ENCODE measurements at places on chromosomes 1 and 21.

DNA sequence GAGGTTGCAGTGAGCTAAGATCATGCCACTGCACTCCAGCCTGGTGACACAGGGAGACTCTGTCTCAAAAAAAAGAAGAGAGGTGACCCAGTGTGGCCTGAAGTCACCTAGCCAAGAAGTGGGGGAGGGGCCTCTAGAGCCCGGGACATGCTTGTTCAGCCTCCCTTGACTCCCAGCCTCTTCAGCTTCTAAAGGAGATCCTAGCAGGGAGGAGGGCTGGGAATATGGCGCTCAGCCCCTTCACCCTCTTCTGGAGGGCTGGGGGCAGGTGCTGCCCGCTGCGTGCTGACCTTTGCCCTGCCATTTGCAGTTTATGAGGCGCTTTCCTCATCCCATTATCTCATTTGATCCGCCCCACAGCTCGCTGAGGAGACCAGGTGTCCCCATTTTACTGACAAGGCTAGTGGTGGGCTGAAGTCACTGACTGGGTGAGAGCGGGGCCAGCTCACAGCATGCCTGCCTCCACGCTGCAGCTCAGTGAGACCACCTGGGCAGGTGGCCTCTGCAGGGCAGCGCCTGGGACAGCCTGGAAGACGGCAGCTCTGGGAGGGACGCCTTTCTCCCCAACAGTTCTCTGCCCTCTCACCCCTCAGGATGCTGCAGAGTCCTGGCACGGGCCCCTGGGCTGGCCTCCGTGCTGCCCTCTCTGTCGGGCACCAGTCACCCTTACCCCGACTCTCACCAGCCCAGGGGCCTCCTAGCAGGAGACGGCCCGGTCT is 7.5 kb downstream of the ELF3 start:
- no peak overlapping the region for H3K27ac ChIP-seq
- no peak overlapping the region for H3K4me3 ChIP-seq
- no peaks in the 10 kb centered on the region for H3K36me3 ChIP-seq
- H3K27me3 ChIP-seq = peaks cover 15% of the 10 kb centered on the region
- DNase-seq = no peak

DNA sequence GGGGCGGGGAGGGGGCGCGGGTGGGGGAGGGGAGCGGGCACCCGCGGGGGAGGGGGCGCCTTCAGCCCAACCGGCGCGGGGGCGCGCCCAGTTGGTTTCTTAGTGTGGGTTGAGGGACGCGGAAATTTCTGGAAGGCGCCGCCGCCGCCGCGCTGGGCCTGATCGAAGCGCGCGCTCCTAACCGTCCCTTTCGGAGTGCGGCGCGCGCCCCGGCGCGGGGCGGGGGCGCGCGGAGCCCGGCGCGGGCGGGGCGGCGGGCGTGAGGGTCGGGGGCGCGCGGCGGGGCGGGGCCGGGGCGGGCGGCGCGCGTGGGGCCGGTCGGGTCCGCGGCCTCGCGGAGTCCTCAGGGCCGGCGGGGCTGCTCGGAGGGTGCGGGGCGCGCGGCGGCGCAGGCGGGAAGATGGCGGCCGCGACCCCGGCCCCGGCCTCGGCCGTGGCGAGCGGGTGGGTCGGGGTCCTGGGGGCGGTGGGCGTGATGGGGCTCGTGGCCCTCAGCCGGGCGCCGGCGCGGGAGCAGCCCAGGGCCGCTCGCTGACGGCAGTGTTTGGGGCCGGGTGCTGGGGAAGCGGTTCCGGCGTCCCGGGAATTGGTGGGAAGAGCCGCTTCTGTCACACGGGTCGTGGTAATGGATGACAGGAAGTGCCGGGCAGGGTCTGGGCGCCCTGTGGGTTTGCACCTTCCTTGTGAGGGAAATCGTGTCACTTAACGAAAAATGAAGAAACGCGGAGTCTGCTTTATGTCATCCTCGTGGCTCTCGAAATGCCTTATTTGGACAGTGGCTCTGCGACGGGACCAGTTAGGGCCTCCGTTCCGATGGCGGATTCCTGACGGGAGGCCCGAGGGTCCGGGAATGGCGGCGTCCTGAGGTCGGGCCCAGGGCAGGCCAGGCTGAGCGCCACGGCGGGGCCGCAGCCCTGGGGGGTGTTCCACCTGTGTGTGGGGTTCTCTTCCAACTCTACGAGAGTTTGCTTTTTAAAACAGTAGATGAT is 764 bp downstream of the PKNOX1 start:
- no peaks in the 10 kb centered on the region for H3K27me3 ChIP-seq
- H3K4me1 ChIP-seq = peaks cover 10% of the 10 kb centered on the region
- DNase-seq = peak; percentile 90
- peak overlapping the region; percentile 94 for H3K4me3 ChIP-seq
- peaks cover 9% of the 10 kb centered on the region for H3K36me3 ChIP-seq

DNA sequence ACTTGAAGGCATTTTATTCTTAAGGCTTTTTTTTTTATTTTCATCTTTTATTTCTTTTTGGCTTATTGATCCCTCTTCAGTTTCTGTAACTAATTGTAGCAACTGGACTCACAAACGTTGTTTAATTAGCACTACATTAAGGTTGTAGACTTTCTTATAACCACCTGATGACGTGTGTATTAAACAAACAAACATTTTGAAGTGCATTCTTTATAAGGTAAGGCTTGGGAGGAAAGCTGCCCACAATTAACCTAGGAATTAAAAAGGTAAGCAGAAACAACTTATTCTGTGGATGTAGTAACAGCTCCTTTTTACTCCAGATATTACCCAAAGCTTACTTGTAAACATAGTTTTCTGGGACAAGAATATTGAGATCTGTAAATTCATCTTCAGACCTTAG is 55.0 kb downstream of the CAMSAP2 start:
- no peaks in the 10 kb centered on the region for H3K27me3 ChIP-seq
- H3K36me3 ChIP-seq = peaks cover 13% of the 10 kb centered on the region
- DNase-seq = no peak
- H3K4me1 ChIP-seq = peaks cover 2% of the 10 kb centered on the region
- no peak overlapping the region for H3K4me3 ChIP-seq
- H3K27ac ChIP-seq = no peak overlapping the region

DNA sequence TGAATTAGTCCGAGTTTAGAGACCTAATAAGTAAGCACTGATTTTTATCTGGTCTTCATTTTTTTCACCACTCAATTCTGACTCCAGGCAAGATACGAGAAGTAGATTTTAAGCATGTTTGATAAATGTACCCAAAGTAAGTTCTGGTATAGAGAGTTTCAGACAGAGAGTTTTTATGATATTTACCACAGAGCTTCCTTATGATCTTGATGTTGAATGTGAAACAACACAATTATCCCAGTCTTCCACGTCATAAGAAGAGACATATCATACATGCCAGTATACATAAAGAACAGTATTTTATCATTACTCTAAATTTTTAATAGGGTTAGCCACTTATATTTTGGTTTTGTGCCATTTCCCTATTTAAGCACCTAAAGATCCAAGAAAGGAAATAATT is 7.8 kb upstream of the NCMAP start:
- no peak for DNase-seq
- H3K27me3 ChIP-seq = no peaks in the 10 kb centered on the region
- no peak overlapping the region for H3K4me3 ChIP-seq
- H3K4me1 ChIP-seq = peaks cover 7% of the 10 kb centered on the region
- H3K36me3 ChIP-seq = no peaks in the 10 kb centered on the region
- no peak overlapping the region for H3K27ac ChIP-seq

DNA sequence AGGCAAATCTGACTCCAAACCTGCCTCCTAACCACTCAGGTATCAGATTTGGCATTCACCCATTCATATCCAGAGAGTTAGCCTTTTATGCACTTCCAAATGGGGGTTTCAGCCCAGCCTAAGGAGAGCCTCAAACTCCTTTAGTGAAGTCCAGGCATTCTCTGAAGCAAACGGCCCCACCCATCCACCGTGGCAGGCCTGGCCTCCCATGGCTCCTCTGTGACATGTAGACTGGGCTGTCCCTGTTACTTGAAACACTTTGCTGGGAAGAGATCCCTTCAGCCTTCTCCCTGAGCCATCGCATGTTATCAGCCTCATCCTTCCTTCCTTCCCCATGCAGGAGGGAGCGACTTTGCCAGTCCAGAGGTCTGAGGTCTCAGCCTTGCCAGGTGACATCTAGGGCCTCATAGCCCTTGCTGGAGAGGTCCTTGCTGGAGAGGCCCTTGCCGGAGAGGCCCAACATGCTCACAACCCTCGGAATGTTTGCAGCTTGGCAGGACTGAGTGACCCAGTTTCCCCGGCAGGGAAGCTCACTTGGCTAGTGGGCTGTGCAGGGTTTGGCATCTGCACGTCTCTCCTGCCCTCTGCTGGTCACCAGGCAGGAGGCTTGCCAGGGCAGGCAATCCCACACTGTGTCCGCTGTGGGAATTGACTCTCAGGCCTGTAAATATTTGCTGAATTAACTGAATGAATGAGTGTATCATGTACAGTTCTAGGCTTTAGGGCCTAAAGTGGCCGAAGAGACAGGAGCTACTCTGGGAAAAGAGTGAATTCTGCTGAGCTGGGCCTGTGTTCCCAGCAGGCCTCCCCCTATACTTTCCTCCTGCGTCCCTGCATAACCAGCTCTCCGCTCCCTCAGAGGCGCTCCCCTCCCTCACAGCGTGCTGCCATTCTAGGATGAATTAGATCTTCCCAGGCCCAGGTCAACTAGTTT is 26.7 kb upstream of the RBM15 start:
- no peaks in the 10 kb centered on the region for H3K27me3 ChIP-seq
- no peak overlapping the region for H3K4me3 ChIP-seq
- peak; percentile 72 for DNase-seq
- H3K4me1 ChIP-seq = no peaks in the 10 kb centered on the region
- no peak overlapping the region for H3K27ac ChIP-seq

GRCh38 chr1:24705260-24706073 is 39.8 kb upstream of the CLIC4 start:
- H3K36me3 ChIP-seq = no peaks in the 10 kb centered on the region
- H3K4me1 ChIP-seq = peaks cover 12% of the 10 kb centered on the region
- peak; percentile 93 for DNase-seq
- H3K27ac ChIP-seq = peak overlapping the region; percentile 84
- H3K4me3 ChIP-seq = no peak overlapping the region

- H3K27me3 ChIP-seq = no peaks in the 10 kb centered on the region
- no peaks in the 10 kb centered on the region for H3K36me3 ChIP-seq
- no peak for DNase-seq
- no peak overlapping the region for H3K4me3 ChIP-seq
- H3K27ac ChIP-seq = no peak overlapping the region
These were observed 17.9 kb upstream of the DYRK1A start for GRCh38 chr21:37348664-37349063.

- no peak overlapping the region for H3K4me3 ChIP-seq
- H3K27me3 ChIP-seq = no peaks in the 10 kb centered on the region
- no peak for DNase-seq
- no peak overlapping the region for H3K27ac ChIP-seq
These were observed 15.2 kb upstream of the ADAMTSL4 start for GRCh38 chr1:150534002-150534401.

DNA sequence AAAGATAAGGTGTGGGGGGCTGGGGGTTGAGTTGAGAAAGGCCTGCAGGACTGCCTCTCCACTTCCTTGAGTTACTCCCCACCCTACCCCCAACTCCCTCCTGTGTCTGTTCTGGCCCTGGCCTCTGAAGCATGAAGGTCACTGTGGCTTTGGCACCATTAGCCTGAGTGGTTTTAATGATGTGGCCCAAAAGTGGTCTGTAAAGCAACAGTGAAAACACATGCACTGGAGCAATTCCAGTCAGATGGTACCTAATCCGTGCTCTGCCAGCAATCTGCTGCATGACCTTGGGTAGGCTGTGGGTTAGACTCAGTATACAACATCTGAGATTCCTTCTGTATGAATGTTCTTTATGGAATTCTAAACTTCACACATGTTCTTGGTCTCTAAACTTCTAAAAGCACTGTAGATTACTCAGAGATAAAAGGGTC is 86.5 kb upstream of the ATP1A1 start:
- H3K27me3 ChIP-seq = no peaks in the 10 kb centered on the region
- peaks cover 4% of the 10 kb centered on the region for H3K4me1 ChIP-seq
- no peak overlapping the region for H3K27ac ChIP-seq
- H3K4me3 ChIP-seq = no peak overlapping the region
- H3K36me3 ChIP-seq = no peaks in the 10 kb centered on the region
- peak; percentile 41 for DNase-seq

DNA sequence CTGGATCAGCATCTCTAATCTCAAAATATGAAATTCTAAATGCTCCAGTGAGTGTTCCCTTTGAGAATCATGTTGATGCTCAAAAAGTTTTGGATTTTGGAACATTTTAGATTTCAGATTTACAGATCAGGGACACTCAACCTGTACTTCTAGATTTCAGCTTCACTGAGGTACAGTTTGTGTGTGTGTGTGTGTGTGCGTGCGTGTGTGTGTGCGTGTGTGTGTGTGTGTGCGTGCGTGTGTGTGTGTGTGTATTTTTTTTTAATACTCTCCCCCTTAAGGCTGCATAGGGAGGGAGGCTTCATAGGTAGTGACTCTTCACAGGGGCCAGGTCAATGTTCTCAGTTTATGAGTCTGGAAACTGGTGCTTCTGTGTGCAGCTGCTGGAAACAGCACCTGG is 77.5 kb downstream of the BRINP2 start:
- no peaks in the 10 kb centered on the region for H3K4me1 ChIP-seq
- peaks cover 7% of the 10 kb centered on the region for H3K27me3 ChIP-seq
- H3K4me3 ChIP-seq = no peak overlapping the region
- no peak for DNase-seq
- no peaks in the 10 kb centered on the region for H3K36me3 ChIP-seq

DNA sequence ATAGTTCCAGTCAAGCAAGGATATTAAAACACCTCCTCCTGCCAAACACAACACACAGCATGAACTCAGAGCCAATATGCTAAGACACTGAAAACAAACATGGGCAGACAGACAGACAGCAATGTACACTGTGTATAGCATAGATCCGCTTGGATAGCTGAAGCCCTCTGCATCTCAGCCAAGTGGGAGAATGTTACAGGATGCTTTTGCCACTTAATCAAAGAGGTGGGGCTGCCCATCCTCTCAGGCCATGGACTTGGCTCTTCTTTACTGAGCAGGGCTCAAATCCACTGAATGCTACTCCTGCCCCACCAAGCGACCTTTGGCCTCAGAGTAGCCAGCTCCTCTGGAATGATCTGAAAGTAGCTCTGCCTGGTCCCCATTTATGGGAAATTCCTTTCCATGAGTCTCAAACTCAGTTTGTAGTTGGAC is 64.7 kb upstream of the NGF start:
- no peaks in the 10 kb centered on the region for H3K27me3 ChIP-seq
- no peaks in the 10 kb centered on the region for H3K4me1 ChIP-seq
- no peak overlapping the region for H3K4me3 ChIP-seq
- H3K36me3 ChIP-seq = no peaks in the 10 kb centered on the region
- no peak overlapping the region for H3K27ac ChIP-seq

DNA sequence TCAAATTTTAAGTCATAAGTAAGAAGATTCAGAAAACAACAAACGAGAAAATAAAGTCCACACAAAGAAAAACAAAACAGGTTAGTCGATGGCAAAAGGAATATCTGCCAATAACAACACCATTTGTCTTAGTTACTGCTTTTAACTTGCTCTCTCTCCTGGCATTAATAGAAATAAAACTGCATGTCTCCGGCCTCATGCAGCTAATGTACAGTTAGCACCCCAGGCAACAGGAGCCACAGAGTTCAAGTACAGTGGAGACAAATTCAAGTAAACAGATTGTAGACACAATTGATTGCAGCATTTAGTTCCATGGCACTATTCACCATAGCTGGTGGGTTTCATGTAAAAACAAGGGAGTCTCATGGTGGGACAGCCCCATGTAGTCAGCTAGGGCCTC is 33.5 kb downstream of the SUSD4 start:
- peaks cover 41% of the 10 kb centered on the region for H3K27me3 ChIP-seq
- H3K4me3 ChIP-seq = no peak overlapping the region
- no peak overlapping the region for H3K27ac ChIP-seq
- H3K4me1 ChIP-seq = peaks cover 4% of the 10 kb centered on the region

- no peak overlapping the region for H3K4me3 ChIP-seq
- no peaks in the 10 kb centered on the region for H3K4me1 ChIP-seq
- DNase-seq = no peak
- no peak overlapping the region for H3K27ac ChIP-seq
- no peaks in the 10 kb centered on the region for H3K36me3 ChIP-seq
- no peaks in the 10 kb centered on the region for H3K27me3 ChIP-seq
These were observed 523.2 kb upstream of the B3GALT2 start for GRCh38 chr1:193709607-193710006.
